Esophagus squamous epithelium (tissue), 5 donors: ENCODE measurements at places on chromosomes 7 and 10.
A peak's percentile ranks its signal among the peaks of the same experiment; 100 is the strongest.

DNA sequence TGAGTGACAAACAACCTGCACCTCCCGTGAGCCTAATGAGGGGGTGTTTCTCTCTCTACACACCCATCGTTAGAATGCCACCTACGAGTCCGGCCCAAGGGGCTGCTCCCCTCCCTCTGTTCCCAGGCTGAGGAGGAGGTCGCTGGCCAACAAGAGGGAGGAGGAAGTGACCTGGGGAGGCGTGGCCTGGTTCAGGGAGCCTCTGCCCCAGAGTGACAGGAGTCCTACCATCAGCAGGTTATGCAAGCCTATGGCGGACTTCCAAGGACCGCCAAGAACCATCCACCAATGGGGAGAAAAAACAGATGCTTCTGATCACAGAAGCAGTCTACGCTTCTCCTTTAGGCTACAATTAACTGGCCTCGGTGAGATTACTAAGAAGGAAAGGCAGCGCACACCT is 12.3 kb upstream of the EGFR start:
- no peaks in the 10 kb centered on the region for H3K27me3 ChIP-seq
- H3K4me1 ChIP-seq, result no peaks in the 10 kb centered on the region
- H3K36me3 ChIP-seq, result no peaks in the 10 kb centered on the region
- DNase-seq, result no peak
- no peak overlapping the region for H3K4me3 ChIP-seq

DNA sequence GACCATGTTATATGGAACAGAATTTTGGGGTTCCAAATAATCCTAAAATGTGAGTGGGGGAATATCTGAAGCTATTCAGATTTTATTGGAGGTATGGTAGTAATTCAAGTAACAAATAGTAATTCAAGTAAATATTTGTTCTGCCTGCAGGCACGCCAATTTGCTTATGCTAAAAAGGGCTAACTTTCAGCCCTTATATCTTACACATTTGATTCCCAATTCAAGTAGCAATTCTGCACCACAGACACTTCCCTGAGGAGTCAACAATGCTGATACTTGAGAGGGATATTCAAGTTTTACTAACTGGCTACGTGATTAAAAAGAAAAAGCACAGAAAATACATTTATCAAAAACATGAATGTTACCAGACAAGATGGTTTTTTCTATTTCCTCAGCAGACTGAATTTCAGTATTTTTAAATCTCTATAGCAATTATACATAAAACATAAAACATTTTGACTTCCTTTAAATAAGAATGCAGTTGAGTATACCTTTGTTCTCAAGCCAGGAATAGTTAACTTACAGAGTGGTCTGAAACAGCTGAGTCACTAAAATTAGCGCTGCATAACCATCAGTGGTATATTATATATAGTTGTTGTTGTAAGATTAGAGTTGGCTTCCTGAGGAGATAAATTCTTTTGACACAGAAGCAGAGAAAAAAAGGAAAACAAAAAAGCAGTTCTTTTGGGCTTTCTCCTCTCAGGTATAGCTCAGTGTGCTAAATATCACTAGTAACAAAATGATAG is 33.9 kb downstream of the MTPN start:
- DNase-seq, result no peak
- H3K4me3 ChIP-seq, result no peak overlapping the region
- no peaks in the 10 kb centered on the region for H3K27me3 ChIP-seq
- no peaks in the 10 kb centered on the region for H3K36me3 ChIP-seq
- no peaks in the 10 kb centered on the region for H3K4me1 ChIP-seq

- H3K27me3 ChIP-seq, result no peaks in the 10 kb centered on the region
- no peaks in the 10 kb centered on the region for H3K36me3 ChIP-seq
- H3K4me3 ChIP-seq, result no peak overlapping the region
- H3K27ac ChIP-seq, result no peak overlapping the region
Observed at GRCh38 chr10:27801171-27801785, 55.7 kb upstream of the MKX start.

DNA sequence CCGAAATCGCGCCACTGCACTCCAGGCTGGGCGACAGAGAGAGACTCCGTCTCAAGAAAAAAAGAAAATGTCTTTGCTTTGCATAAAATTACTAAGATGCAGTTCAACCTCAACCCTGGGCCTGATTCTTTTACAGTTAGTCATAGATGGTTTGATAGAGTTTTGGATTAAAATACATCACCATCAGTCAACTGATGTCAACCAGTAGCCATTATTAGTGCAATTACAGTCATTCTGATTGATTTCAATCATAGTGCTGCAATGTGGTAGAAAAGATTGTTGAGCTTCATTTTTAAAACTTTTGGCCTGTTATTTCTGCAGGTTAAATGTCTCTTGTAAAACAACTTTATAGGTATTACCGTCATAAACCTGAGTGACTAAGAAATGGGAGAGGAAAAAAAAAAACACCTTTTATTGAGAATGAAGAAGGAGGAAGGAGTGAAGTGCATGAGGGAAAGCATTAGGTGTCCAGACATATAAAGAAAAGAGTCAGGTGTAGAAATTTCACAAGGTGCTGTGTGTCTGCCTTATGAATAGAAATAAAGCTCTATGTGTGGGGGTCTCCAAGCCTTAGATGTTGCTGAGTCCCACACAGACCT is 150.6 kb downstream of the TRIL start:
- H3K27ac ChIP-seq, result no peak overlapping the region
- H3K4me3 ChIP-seq, result no peak overlapping the region
- no peaks in the 10 kb centered on the region for H3K27me3 ChIP-seq
- no peak for DNase-seq
- H3K36me3 ChIP-seq, result no peaks in the 10 kb centered on the region

DNA sequence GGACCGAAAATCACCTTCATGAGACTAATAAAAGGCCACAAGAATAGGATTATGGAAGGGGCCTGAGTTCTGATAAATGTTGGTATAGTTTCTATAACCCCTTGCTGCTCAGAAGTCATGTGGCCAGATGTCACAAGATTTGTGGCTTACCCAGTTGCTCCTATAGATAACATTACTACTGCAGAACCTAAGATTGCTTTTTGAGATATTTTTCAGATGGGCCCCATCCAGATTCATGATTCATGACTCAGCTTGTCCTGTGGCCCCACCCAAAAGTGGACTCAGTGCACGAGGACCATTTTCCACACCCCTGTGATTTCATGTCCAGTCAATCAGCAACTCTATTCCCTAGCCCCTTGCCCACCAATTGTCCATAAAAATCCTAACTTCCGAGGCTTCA is 209.0 kb downstream of the ACTR3B start:
- no peaks in the 10 kb centered on the region for H3K36me3 ChIP-seq
- H3K27me3 ChIP-seq, result no peaks in the 10 kb centered on the region
- H3K27ac ChIP-seq, result no peak overlapping the region

DNA sequence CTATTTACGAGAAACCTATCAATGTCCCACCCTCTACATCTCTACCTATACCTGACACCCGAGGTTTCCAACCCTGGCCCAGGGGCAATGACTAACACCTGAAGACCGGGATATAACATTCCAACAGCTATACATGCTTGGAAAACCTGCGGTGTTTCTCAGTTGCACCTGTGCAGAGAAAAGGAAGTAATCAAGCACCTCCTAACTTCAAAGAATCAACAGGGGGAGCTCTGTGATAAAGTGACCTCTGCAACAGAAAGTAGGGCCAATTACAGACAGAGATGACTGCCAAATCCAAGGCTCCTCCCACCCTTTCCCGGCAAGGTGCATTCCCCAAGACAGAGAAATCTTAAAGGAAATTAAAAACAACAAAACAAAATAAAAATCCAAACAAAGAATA is 41.3 kb downstream of the CCDC6 start:
- H3K36me3 ChIP-seq, result peaks cover 7% of the 10 kb centered on the region
- H3K27ac ChIP-seq, result no peak overlapping the region
- no peak for DNase-seq
- H3K4me3 ChIP-seq, result no peak overlapping the region
- peaks cover 15% of the 10 kb centered on the region for H3K4me1 ChIP-seq
- no peaks in the 10 kb centered on the region for H3K27me3 ChIP-seq

DNA sequence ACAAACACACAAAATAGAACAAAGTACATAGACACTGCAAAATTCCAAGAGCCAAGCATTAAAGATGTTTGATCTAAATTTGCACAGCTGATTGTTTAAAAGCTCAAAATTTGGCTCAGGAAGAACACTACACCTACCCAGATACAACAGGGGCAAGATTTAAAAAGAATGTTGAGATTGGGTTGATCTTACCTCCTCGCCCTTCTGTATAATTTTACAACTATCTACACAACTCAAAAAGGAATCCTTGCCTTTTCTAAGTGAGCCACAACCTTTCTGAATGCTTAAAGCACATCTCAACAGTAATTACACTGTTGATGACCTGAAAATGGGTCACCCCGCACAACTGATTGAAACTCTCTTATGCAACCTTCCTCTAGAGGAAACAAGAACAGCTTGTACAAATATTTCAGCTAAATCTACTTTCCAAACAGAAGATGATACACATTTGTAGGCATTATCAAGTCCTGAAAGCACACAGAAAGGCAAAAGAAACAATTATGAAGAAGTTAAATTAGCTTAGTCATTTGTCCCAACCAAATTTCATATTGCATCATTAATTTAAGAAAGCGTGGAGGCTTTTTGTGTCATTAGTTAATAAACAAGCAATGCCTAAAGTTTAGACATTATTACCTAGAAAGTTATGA is 75.5 kb downstream of the UBE2H start:
- peaks cover 47% of the 10 kb centered on the region for H3K4me1 ChIP-seq
- no peak for DNase-seq
- H3K27ac ChIP-seq, result peak overlapping the region; percentile 64
- no peak overlapping the region for H3K4me3 ChIP-seq
- H3K27me3 ChIP-seq, result no peaks in the 10 kb centered on the region

GRCh38 chr7:95357623-95358022 is 33.3 kb upstream of the PON1 start:
- no peak overlapping the region for H3K4me3 ChIP-seq
- H3K27ac ChIP-seq, result no peak overlapping the region
- no peaks in the 10 kb centered on the region for H3K27me3 ChIP-seq

GRCh38 chr7:48035967-48036478 is 680 bp downstream of the C7orf57 start:
- no peak for DNase-seq
- peaks cover 48% of the 10 kb centered on the region for H3K27me3 ChIP-seq
- H3K4me3 ChIP-seq, result peak overlapping the region; percentile 54
- H3K27ac ChIP-seq, result no peak overlapping the region

GRCh38 chr7:134562136-134562535 is 13.2 kb downstream of the AKR1B15 start:
- no peak for DNase-seq
- H3K36me3 ChIP-seq, result no peaks in the 10 kb centered on the region
- no peak overlapping the region for H3K4me3 ChIP-seq
- H3K4me1 ChIP-seq, result peaks cover 19% of the 10 kb centered on the region

- no peak overlapping the region for H3K27ac ChIP-seq
- no peak for DNase-seq
- no peaks in the 10 kb centered on the region for H3K36me3 ChIP-seq
Observed at GRCh38 chr10:30510184-30510931, 76.4 kb downstream of the MAP3K8 start.

- H3K4me3 ChIP-seq, result no peak overlapping the region
- no peaks in the 10 kb centered on the region for H3K27me3 ChIP-seq
- DNase-seq, result no peak
- H3K4me1 ChIP-seq, result peaks cover 3% of the 10 kb centered on the region
Observed at GRCh38 chr7:2048531-2048930, 184.2 kb downstream of the MAD1L1 start.

GRCh38 chr10:7787150-7787856 is 490 bp downstream of the KIN start:
- H3K36me3 ChIP-seq, result no peaks in the 10 kb centered on the region
- H3K4me3 ChIP-seq, result peak overlapping the region; percentile 75
- H3K4me1 ChIP-seq, result peaks cover 17% of the 10 kb centered on the region
- H3K27ac ChIP-seq, result peak overlapping the region; percentile 91

DNA sequence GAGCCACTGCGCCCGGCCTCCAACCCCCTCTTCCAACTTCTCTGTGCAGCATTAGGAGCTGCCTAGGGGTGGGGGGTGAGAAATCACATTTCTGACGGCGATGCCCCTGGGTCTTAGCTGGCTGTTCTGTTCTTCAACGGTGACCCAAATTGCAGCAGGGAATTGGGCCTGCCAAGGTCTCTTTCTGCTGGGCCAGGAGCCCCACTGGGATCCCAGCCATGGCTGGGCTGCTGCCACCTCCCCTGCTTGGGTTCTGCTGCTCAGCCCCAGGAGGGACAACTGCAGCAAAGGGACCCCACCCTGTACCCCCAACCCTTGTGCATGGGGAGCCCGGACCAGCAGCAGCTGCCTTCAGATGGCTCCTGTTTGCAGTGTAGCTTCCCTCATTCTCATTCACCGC is 43.7 kb upstream of the GNA12 start:
- no peak overlapping the region for H3K4me3 ChIP-seq
- peaks cover 8% of the 10 kb centered on the region for H3K4me1 ChIP-seq
- H3K27ac ChIP-seq, result no peak overlapping the region
- no peaks in the 10 kb centered on the region for H3K27me3 ChIP-seq
- DNase-seq, result no peak

GRCh38 chr10:72259491-72260238 is 14.1 kb upstream of the DDIT4 start:
- H3K36me3 ChIP-seq, result no peaks in the 10 kb centered on the region
- H3K4me1 ChIP-seq, result peaks cover 90% of the 10 kb centered on the region
- no peak overlapping the region for H3K4me3 ChIP-seq
- H3K27ac ChIP-seq, result peak overlapping the region; percentile 96
- no peaks in the 10 kb centered on the region for H3K27me3 ChIP-seq

DNA sequence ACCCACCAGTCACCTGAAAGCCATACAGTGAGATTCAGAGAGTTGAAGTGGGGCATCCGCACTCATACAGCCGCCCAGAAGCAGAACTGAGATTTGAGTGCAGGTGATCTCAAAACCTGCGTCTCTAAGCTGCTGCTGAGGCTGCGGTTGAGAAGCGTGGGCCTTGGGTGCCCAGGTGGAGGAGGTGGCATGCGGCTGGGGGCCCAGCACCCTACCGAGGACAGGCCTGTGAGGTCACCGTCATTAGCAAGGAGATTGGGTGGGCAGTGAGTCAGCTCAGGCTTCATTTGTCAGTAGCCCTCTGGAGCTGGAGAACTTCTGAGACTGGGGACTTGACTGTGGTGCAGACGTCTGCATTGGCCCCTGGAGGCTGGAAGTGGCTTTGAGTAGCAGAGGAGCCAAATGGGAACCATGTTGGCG is 29.8 kb downstream of the ZMIZ1 start:
- no peaks in the 10 kb centered on the region for H3K36me3 ChIP-seq
- H3K27me3 ChIP-seq, result no peaks in the 10 kb centered on the region
- H3K27ac ChIP-seq, result no peak overlapping the region
- H3K4me3 ChIP-seq, result no peak overlapping the region
- DNase-seq, result no peak
- H3K4me1 ChIP-seq, result peaks cover 100% of the 10 kb centered on the region

GRCh38 chr7:23210506-23210905 is 28.7 kb downstream of the NUP42 start:
- no peaks in the 10 kb centered on the region for H3K4me1 ChIP-seq
- no peaks in the 10 kb centered on the region for H3K36me3 ChIP-seq
- no peak for DNase-seq
- H3K27me3 ChIP-seq, result no peaks in the 10 kb centered on the region

DNA sequence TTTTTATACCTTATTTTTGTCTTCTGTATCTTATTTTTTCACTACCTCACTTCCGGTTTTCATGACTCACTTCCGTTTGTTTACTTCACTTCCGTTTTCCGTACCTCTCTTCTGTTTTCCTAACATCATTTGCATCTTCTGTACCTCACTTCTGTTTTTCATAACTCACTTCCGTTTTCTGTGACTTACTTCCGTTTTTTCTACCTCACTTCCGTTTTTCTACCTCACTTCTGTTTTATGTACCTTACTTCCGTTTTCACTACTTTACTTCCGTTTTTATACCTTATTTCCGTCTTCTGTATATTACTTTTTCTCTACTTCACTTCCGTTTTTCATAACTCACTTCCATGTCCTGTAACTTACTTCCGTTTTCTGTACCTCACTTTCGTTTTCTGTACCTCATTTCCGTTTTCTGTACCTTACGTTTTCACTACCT is 492.5 kb upstream of the AKR1E2 start:
- no peaks in the 10 kb centered on the region for H3K4me1 ChIP-seq
- H3K4me3 ChIP-seq, result no peak overlapping the region
- H3K27ac ChIP-seq, result no peak overlapping the region
- no peaks in the 10 kb centered on the region for H3K36me3 ChIP-seq
- DNase-seq, result no peak
